T-helper 2 cell (primary cell): ENCODE measurements at places on chromosomes 5 and 9.

GRCh38 chr9:22238809-22239684 lies 207.6 kb upstream of the DMRTA1 start:
- no peak for DNase-seq

- no peak for DNase-seq
Observed at GRCh38 chr5:128341056-128341455, 197.0 kb downstream of the FBN2 start.

DNA sequence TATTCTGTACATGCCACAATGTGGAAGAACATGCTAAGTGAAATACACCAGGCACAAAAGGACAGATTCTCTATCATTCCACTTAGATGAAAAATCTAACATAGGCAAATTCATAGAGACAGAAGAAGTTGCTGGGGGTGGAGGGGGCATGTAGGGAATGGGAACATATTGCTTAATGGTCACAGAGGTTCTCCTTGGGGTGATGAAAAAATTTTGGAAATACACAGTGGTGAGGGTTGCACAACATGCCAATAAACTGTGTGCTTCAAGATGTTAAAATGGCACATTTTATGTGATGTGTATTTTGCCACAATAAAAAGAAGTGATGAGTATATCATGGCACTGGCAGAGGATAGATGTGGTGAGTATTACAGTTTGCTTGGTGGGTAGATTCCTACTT lies 111.9 kb downstream of the SUSD1 start:
- DNase-seq: no peak

DNA sequence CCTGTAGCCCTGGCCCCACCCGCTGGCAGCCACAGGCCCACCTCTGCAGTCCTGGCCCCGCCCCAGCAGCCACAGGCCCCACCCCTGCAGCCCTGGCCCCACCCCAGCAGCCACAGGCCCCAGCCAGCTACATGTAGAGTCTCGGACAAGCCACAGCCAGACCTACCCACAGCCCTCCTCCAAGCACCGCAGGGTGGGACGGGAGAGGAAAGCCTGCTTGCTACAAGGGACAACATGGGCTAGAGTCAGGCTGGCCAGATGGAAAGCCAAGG lies 49.5 kb upstream of the SARDH start:
- no peak for DNase-seq

DNA sequence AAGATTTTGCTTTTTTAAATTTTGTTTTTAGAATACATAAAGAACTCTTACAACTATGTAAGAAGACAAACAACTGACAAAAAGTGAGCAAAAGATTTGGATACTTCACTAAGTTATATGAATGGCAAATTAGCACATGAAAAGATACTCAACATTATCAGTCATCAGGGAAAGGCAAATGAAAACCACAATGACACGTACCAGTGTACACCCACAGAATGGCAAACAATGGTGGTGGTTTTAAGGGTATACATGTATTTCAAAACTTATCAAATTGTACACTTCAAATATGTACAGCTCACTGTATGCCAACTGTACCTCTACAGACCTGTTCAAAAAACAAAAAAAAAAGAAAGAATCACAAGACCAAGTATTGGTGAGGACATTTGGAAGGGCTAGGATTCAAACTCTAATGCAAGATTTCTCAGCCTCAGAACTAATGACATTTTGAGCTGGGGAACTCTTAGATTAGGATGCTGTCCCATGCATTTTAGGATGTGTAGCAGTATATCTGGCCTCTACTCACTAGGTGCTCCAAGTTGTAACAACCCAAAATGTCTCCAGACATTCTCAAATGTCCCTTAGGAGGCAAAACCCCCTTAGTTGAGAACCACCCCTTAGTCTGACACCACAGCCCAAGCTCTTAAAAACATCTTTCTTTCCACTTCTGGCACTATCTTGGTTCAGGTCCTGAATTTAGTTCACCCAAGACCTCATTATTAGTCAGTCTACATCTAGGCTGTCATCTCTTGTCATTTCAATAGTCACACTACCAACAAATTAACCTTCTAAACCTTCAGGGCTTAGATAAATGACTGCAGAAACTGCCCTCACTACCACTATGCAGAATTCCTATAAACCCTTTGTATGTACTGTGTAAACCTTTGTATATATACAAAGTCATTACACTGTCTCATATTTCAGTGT lies 9.7 kb downstream of the SCAI start:
- DNase-seq: no peak

- DNase-seq: no peak
Observed at GRCh38 chr5:154543380-154543779, 65.4 kb upstream of the HAND1 start.

DNA sequence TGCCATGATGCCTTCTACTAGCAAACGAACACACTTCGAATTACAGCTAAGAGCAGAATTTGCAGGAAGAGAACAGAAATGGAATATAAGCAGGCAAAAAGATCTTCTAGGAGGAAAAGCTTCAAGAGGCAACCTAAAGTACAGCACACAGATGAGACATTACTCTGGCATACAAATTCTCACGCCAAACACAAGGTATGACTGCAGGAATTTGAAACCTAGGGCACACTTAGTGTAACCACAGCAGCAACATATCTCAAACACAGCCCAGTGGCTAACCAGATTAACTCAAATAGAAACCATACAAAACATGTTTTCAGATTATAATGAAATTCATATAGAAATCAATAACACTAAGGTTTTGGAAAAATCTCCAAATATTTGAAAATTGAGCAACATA lies 481.0 kb upstream of the RGMB start:
- peak; percentile 68 for DNase-seq

GRCh38 chr9:98805506-98806272 lies 1.8 kb upstream of the GALNT12 start:
- DNase-seq: no peak

GRCh38 chr9:99465231-99465907 lies 243.3 kb downstream of the SEC61B start:
- DNase-seq: no peak

DNA sequence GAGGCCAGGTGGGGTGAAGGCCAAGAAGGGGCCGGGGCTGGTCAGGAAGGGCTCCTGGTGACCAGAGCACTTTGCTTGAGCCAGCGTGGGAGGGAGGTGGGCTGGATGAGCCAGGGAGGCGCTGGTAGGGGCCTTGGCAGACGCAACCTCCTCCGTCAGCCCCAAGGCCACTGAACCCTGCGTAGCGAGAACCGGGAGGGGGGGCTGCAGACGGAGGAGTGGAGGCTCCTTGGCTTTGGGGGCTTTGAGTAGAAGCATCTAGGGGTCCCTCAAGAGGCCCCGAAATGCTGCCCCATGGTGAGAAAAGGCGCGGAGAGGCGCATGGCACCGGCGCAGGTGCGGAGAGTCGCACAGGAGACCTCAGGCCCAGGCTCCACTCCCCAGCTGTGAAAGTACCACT lies 1888.0 kb upstream of the CDH9 start:
- no peak for DNase-seq

DNA sequence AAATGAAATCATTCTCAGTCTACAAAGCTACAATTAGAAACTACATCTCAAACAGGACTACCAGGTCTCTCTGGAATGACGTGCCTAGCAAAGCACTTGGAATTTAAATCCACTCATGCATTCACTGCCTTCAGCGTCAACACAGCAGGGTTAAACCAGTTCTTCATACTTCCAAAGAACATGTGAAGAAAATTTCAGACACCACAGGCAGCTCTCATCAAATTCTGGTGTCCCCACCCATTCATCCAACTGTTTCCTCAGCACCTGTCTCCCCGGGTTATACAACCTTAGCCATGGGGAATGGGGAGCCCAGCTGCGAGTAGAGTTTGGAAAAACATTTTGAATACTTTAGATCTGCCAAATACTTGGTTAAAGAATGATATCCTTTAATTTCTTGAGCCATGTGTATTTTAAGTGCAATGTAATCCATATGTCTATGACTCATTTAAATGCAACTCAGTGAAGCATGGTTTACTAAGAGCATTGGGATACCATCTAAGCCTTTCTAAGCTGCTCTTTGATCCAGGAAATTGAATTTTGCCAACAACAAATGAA lies 17.5 kb downstream of the ADAM19 start:
- DNase-seq: no peak

GRCh38 chr5:120454094-120454798 lies 9.9 kb upstream of the PRR16 start:
- DNase-seq: no peak

DNA sequence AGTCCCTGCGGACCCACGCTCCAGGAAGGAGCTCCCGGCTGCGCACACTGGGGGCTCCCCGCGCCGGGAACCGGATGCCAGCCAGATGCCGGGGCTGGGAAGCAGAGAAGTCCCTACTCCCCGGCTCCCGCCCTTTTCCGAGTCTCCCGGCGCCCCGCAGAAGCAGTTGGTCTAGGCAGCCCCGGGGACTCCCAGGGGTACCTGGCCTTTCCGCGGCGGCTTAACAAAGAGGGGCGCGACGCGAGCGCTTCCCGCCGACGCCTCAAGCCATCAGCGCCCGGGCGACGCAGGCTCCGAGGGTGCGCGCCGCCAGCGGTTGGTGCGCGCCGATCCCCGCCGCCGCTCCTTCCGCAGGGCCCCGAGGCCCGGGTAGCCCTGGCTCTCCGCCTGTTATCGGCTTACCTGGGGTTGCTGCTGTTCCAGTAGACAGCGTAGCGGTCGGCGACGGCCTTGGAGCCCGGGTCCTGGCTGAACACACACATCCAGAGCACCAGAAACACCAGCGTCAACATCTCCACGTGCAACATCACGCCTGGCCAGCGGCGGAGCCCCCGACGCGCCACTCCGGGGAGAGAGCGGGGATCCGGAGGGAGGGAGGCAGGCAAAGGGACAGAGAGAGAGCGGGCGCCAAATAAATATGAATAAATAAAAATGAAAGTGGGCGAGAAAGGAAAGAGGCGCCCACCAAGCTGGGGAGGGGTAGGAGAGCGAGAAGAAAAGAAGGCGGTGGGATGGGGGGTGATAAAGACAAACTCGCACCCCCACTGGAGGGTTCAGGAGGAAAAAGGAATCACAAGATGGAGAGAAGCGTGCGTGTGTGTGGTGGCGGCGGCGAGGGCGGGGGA lies 428 bp downstream of the EFNA5 start:
- DNase-seq: no peak

- DNase-seq: no peak
Observed at GRCh38 chr9:16535555-16535954, 334.9 kb downstream of the BNC2 start.

GRCh38 chr9:109886041-109886440 lies 106.0 kb downstream of the PALM2AKAP2 start:
- no peak for DNase-seq

DNA sequence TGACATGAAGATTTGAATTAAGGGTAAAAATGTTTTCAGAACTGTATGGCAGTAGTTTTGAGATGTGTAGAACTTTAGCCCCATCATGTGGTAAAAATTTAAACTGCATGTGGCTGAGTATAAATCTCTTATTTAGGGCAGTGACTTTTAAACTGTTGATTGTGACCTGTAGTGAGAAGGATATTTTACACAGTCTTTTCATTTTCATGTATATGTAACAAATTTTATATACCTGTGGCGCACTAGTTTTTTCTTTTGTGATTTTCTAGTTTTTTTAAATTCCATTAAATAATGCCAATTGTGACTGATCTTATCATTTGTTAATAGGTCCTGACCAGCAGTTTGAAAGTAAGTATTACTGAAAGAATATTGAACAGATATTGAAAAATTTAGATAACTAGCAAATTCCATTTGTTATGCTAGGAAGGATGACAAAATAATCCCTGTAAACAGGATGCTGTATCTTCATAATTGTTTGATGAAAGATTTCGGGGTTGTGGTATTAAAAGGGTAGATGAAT lies 47.2 kb downstream of the GPBP1 start:
- DNase-seq: peak; percentile 70

- no peak for DNase-seq
Observed at GRCh38 chr5:127011961-127012644, 18.3 kb downstream of the MARCHF3 start.

DNA sequence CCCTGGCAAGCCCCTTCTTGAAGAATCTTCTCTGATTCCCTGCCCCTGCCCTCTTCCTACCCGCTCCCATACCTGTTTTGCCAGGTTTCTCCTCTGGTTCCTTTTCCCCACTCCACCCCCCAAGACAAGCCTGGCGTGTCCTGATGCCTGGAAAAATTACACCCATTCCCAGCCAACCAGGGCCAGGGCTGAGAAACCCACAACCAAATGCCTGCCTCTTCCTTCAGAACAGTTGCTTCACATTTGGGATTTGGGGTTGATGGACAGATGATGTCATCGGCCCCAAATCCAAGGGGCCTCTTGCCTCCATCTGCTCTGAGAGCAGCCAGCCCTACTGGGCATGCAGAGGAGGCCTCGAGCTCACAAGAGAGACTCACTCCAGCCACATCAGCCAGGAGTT lies 8.8 kb upstream of the NEK6 start:
- no peak for DNase-seq

- DNase-seq: peak; percentile 9
Observed at GRCh38 chr9:68678430-68678829, 26.6 kb upstream of the PIP5K1B start.

- DNase-seq: no peak
Observed at GRCh38 chr5:76086095-76086494, 2.9 kb downstream of the SV2C start.

- DNase-seq: no peak
Observed at GRCh38 chr5:132485641-132486317, 4.8 kb downstream of the IRF1 start.

- no peak for DNase-seq
Observed at GRCh38 chr5:137995077-137995748, 37.7 kb downstream of the FAM13B start.

GRCh38 chr5:139752506-139753473 lies 42.8 kb upstream of the PSD2 start:
- DNase-seq: no peak

- no peak for DNase-seq
Observed at GRCh38 chr5:37831821-37832534, 7.9 kb downstream of the GDNF start.

DNA sequence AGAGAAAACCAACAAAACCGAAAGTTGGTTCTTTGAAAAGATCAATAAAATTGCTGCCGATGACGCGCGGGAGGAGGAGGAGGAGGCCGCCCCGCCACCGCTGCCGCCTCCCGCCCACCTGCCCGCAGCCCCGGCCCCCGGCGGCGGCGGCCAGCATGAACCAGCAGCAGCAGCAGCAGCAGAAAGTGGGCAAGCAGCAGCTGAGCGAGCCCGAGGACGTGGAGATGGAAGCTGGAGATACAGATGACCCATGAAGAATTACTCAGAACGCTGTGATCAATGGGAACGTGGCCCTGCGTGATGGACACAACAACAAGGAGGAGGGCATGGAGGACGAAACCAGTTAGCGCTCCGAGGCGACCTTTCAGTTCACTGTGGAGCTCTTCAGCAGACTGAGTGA lies 53.9 kb upstream of the EFNA5 start:
- DNase-seq: no peak

- DNase-seq: no peak
Observed at GRCh38 chr9:81416476-81417298, 272.7 kb downstream of the TLE1 start.

- DNase-seq: no peak
Observed at GRCh38 chr9:20030671-20031070, 241.8 kb upstream of the SLC24A2 start.
